Amniotic stem cell (primary cell): ENCODE measurements at places on chromosomes 2 and 18.

DNA sequence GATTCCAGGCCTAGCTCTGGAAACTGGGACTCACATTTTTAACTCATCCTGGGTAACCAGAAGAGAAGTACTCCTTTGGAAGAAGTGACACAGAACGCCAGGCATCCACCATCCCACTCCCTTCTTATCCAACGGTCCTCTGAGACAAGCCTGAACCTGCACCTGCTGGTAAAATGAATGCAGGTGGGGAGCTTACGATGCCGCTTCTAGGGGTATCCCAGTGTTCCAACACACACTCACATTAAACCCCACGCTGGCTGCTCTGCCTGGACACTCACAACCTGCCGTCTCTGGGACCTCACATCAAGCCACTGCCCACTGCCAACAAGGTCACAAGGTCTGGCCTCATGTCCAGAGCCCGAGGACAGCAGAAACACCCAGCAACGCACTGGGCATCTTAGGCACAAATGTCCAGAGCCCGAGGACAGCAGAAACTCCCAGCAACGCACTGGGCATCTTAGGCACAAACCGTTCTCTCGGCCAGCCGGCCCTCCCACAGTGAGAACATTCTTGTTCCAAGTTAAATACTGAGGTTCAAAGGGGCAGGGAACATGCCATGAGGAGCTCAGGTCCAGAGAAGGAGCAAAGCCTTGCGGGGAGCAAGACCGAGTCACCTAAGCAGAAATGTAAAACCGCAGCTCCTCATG is 9.9 kb downstream of the SLC66A2 start:
- no peak for DNase-seq

DNA sequence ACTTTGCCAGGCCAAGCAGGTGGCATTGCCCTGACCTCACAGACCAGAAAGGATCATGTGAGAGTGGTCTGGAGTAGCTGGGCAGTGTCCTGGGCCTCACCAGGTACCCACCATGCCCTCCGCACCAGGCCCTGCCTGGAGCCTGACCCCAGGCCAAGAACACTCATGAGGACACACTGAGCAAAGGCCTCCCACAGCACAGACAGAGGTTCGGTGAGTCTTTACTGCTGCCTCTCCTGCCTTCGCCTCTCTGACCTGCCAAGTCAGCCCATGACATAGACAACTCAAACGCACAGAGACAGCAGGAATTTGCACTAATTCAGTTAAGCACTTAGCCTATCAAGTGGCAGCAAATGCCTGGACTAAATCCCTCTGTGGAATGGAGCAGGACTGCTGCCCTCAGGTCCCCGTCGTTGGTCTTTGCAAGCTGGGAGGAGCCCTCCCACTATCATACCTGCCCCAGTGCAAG is 62.5 kb downstream of the RHOB start:
- DNase-seq = no peak

- DNase-seq = no peak
Observed at GRCh38 chr2:52512760-52513159, 1254.8 kb upstream of the CHAC2 start.

GRCh38 chr2:204665771-204666170 is 120.5 kb downstream of the PARD3B start:
- DNase-seq = no peak

- peak; percentile 55 for DNase-seq
Observed at GRCh38 chr2:200039724-200040650, 84.6 kb downstream of the MAIP1 start.

DNA sequence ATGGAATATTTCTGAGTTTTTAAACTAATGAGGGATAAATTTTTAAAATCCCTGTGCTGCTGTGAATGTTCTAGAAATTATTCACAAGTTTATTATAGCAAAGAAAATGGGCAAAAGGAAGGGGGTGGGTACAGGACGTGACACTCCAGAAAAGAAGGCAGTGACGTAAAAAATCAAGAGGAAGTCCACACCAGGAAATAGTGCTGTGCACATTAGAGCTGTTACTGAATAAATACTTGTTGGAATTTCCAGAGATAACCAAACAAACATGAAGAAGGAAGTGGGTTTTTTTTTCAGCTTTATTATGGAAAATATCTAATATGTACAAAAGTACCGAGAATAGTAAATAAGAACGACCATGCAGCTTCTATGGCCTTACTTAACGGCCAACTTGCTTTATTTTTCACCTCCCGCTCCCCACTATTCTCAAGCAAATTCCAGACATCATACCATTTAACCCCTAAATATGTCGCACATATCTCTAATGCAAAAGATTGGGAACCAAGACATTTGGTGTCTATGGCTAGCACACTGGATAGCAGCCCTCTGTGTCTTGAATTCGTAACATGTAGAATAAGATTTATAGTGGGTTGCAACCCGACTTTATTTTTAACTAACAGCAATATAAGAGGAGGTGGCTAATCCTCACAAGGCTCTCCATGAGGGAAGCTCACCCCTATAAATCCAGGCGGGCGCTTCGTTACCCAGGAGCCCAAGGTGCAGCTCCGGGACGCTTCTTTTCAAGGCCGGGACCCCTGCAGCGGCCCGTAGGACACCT is 580 bp upstream of the NDUFV2 start:
- no peak for DNase-seq

DNA sequence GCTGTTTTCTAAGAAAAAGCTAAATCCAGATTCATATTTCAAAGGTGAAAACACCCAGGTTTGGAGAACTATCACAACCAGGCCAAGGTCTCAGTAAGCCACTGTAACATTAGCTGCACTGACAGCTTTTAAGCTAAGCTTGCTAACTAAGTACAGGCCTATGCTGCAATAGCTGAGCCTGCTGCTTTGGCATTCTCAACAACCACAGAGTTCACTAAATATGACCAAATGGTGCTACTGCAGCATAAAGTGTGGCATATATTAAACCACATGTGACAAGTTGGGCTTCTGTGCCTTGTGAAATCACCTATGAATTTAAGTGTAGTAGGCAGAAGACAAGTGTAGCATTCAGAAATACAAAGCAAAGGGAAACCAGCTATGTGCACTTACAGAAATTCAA is 206.7 kb downstream of the TCF4 start:
- DNase-seq = no peak

- DNase-seq = no peak
Observed at GRCh38 chr2:236843161-236843968, 242.3 kb upstream of the COPS8 start.

DNA sequence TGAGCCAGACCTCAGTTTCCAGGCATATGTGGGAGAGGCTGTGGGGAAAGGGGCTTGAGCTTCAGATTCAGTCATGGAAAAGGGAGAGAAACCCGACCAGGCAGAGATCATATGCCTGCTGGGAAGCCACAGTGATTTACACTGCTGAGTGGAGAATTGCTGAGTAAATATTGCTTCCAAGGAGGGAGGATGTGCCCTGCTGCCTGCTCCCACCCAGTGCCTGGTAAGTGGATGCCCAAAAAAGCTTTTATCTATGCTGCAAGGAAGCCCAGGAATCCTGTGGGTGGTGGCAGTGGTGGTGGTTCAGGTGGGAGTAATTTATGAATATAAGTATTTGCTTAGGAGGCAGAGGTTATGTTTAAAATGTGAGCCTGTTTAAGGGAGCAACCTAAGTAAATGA is 39.5 kb downstream of the INO80C start:
- DNase-seq = no peak

DNA sequence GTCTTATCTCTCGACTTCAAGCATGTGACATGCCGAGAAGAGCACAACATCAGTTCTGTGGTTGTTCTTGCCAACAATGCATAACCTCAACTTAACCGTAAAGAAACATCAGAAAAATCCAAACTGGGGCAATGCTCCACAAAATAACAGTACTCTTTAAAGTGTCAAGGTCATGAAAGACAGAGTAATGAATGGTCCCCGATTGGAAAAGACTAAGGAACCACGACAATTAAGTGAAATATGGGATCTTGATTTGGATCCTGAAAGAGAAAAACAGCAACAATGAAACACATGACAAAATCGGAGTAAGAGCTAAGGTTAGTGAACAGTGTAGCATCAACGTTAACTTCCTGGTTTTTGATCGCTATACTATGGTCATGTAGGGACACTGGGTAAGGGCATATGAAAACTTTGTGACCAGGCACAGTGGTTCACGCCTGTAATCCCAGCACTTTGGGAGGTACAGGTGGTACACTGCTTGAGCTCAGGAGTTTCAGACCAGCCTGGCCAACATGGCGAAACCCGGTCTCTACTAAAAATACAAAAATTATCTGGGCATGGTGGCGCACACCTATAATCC is 55.2 kb downstream of the UNC50 start:
- DNase-seq = no peak

DNA sequence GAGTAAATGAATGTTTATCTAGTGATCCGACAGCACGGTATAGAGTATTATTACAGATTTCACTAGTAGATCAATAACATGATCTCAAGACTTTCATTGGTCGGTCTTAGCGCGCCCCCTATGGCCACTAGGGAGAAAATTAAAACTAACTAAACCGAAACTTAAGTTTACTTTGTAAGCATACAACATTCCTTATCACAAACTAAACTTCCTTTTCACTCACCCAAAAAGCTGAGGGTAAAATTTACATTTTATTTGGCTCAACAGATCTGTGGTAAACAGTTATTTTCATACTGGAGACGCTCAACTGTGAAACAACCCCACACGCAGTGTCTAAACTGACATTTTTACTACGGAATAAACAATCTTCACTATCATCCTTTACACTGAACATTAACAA is 215.6 kb upstream of the MAP2 start:
- no peak for DNase-seq

DNA sequence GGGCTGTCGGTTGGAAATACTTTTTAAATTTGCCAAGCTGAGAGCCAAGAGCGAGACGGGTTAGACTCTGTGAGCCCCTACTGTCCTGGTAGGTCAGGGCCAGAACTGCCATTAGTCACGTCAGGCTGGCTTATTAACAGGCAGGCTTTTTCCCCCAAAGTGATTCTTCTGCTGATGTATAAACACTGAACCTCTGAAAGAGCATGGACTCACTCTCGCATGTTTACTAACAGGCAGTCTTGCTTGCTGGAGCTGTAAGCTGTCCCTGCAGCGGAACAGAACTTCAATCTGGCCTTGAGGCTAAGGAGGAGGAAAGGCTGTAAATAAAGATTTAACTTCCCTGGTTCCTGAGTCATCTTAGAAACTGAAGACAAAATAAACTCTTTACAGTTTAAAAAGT is 288.4 kb downstream of the PIEZO2 start:
- no peak for DNase-seq

- no peak for DNase-seq
Observed at GRCh38 chr2:41496908-41497307, 550.9 kb upstream of the PKDCC start.

GRCh38 chr2:36707050-36707449 is 10.5 kb downstream of the VIT start:
- DNase-seq = peak; percentile 70

DNA sequence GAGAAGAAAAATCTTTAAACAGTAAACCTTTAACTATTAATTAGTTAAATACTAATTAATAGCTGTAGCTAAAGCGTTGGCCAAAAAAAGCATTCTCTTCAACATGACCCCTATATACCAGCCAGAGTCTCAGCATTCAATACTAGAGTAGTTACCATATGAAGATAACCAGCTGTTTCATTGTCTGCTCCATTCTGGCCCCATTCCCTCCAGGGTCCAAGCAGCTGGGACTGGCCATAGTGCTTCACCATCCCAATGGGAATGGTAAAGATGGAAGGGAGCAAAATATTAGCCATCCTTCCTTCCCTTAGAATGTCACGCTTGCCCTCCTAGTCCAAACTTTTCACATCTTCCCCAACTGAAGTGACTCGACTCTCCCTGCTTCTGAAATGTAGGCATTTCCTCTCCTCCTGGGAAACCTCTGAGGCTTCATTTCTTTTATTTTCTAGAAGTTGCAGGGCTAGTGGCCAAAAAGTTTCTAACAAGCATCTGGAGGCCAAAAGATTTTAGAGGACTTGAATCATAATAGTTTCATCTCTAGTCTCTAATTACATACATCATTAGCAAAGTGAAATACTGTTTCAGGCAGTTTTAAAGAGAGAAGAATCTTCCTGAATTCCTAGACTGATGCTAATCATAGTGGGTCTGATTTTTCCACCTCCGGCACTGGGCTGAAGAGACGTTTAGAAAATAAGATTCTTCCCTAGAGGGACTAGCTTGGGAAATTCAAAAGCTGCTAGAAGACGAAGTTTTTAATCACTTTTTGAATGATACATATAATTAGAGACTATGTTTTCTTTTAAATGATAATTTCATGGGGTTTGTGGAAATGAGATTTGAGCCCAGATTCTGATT is 52.7 kb downstream of the CCDC68 start:
- no peak for DNase-seq
